ENCODE measurements at places on chromosomes 13 and 19.

GRCh38 chr19:33298146-33298911 lies 4.0 kb downstream of the CEBPA start:
- DNase-seq = no peak

DNA sequence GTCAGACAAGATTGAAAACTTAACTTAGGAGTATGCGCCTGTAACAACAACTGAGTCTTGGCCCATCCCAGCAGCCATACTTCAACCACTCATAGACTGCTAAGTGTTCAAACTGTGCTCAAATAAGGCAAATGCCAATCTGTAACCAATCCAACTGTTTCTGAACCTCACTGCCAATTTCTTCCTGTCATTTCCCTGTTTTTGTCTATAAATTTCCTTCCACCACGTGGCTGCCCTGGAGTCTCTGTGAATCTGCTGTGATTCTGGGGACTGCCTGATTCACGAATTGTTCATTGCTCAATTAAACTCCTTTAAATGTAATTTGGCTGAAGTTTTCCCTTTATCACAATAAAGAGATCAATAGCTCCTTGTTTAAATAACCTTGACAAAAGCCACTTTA lies 50.8 kb upstream of the FREM2 start:
- DNase-seq = no peak

DNA sequence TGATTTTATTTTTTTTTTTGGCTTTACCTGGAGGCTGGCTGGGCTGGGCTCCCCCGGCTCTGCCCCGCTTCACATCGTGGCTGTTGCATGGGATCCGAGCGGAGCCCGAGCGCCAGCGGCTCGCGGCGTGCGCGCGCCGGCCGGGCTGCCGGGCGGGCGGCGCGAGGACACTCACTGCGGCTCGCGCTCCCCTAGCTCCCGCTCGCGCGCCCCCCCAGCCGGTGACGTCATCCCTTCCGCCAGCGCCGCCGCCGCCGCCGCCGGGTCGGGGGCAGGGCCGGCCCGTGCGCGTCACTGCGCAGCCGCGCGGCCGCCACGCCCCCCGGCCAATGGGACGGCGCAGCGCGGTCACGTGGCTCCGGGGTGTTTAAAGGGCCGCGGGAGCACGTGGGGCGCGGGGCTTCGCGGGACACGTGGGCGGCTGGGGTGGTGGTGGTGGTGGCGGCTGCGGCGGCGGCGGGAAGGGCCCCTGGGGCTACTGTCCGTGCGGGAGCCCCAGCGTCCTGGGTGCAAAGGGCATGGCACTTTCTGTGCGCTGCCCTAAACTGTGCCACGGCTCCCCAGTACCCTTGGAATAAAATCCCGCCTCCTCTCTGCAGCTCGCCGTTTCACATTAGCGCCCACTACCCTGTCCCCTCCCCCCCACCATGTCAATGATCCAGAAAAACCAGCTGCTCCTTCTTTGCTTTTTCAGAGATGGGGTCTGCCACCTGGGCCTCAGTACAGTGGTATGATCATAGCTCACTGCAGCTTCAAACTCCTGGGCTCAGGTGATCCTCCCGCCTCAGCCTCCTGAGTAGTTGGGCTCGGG lies at the start of gene PTPRS:
PTPRS (minus strand) TSS at position 176 of the 811 bp plus-strand sequence. CDS start 54,672 bp downstream, outside the sequence.
- peak; percentile 46 for DNase-seq

GRCh38 chr13:103213152-103213551 lies 146.9 kb upstream of the SLC10A2 start:
- no peak for DNase-seq
